ENCODE measurements at places on chromosomes 12 and 14. TPM values are rescaled to one million over a fixed set of nuclear protein-coding genes. Genes with fewer than 3 reads are reported as not detected.

The RPGRIP1 gene
- not detected for total RNA-seq

The DBX2 gene
- not detected for total RNA-seq

The PKP2 gene
- total RNA-seq, result 2.1 TPM

The SIX6 gene
- total RNA-seq, result not detected

The GUCY2C gene
- not detected for total RNA-seq
